ENCODE measurements at places on chromosomes 1 and 21. TPM values are rescaled to one million over a fixed set of nuclear protein-coding genes. Genes with fewer than 3 reads are reported as not detected.

The USH2A gene
- polyA plus RNA-seq, result not detected

The KCND3 gene
- polyA plus RNA-seq, result 1.1 TPM

The VWA1 gene
- 131 TPM for polyA plus RNA-seq

The LCE3D gene
- polyA plus RNA-seq, result not detected

The FAM167B gene
- not detected for polyA plus RNA-seq

The DCST1 gene
- not detected for polyA plus RNA-seq

The DNAJC28 gene
- polyA plus RNA-seq, result 1.2 TPM

GRCh38 chr1:28925350-28925891, 11.1 kb downstream of the EPB41 start:
- no peak for DNase-seq

GRCh38 chr1:19391596-19391981, 79.5 kb downstream of the SLC66A1 start:
- DNase-seq, result no peak

GRCh38 chr21:36910581-36911307, 55.7 kb downstream of the HLCS start:
- no peak for DNase-seq

GRCh38 chr1:66606362-66607065, 72.6 kb downstream of the SGIP1 start:
- DNase-seq, result no peak

- no peak for DNase-seq
These were observed 19.1 kb upstream of the DDOST start for GRCh38 chr1:20680269-20680668.

GRCh38 chr1:12324423-12324822, 94.6 kb downstream of the VPS13D start:
- DNase-seq, result no peak

DNA sequence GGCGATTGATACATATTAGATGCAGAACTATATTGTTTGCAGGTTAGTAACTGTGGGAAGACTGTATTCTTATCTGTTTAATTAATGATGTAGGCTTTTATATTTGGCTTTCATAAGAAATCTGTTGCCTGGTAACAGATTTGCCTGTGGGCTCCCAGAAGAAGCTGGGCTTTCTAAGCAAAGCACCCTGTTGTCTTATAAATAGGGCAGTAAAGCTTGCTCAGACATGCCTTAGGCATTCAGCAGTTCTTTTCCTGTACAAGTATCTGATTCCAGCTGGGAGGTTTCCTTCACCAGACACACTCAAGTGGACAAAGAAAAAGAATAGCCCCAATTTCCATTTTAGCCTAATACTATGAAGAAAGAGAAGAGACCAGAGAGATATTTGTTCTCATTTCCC, 524.0 kb downstream of the LRRIQ3 start:
- DNase-seq, result no peak

- DNase-seq, result peak; percentile 39
These were observed 856 bp downstream of the NRDC start for GRCh38 chr1:51877434-51878307.

DNA sequence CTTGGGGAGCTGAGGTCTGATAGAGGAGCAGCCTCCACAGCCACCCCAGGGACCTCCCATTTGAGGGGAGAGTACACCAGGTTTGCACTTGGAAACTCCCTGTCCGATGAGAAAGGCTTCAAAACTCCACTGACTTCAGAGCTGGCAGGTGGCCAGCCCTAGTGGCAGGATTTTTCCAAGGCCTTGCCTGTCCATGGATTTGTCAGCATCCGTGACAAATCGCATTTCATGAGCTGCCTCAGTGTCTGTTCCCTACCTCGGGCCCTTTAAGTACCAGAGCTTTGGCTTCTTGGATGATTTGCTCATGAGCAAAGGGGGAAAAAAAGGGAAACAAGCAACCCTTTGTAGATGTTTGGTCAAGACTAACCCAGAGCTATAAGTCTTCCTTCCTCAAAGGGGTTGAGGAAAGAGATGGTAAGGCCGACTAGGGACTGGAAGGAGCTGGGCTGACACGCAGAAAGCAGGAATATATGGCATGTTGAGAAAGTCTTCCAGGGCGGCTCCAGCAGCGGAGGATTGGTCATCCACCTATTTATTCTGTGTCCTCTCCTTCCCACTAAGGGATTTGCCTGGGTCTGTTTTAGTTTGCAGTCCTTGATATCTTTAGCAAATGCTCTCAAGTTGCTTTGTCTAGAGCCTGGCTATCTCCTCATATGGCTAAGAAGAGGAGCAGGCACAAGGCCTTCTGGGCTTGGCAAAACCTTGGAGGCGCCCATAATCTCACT, 2.7 kb upstream of the HSPG2 start:
- peak; percentile 92 for DNase-seq

- DNase-seq, result peak; percentile 78
These were observed 7.7 kb upstream of the ZNF669 start for GRCh38 chr1:247111700-247112478.

GRCh38 chr1:8427986-8428385, 110.1 kb downstream of the SLC45A1 start:
- DNase-seq, result no peak

DNA sequence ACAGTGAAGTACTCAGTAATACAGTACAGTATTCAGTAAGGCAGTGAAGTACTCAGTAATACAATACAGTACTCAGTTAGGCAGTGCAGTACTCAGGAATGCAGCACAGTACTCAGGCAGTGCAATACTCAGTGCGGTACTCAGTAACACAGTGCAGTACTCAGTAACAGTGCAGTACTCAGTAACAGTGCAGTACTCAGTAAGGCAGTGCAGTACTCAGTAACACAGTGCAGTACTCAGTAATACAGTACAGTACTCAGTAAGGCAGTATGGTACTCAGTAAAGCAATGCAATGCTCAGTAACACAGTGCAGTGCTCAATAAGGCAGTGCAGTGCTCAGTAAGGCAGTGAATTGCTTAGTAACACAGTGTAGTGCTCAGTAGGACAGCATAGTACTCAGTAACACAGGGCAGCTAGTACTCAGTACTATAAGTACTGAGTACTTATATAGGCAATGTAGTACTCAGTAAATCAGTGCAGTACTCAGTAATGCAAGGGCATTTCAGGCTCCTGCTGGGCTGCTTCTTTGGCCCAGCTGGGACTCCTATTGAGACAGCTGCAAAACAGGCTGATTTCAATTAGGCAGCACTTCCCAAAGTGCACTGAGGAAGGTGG, 411.3 kb downstream of the DISC1 start:
- no peak for DNase-seq

DNA sequence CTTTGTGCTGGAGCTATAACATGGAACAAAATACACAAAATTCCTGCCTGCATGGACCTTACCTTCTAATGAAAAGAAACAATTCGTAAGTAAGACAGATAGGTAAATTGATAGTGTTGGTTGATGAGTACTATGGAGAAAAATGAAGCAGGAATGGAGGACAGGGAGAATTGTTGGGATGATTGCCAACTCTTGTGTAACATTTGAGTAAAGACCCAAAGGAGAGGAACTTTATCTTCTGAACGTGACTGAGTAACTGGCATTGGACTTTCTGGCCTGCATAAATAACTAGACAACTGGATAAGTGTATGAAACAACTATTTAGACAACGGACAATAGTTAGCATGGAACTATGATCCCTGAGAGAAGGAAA, 6.8 kb upstream of the EFCAB14 start:
- DNase-seq, result peak; percentile 43

DNA sequence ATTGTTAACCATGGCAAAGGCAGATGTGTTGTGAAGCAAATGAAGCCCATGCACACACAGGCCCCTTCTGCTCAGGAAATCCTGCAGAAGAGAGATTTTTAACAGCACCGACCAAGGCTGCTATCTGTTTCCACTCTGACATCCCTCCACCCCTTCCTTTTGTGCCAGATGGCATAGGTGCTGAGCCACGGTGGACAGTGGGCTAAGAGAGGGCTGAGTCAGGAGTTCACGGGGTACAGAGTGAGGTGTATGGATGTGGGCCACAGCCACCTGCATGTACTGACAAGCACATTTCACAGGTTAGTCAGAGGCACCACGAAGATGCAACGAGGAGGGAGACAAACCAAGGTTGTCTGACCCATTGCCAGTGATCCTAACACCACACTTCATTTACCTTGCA, 9.5 kb downstream of the RSPH1 start:
- no peak for DNase-seq

DNA sequence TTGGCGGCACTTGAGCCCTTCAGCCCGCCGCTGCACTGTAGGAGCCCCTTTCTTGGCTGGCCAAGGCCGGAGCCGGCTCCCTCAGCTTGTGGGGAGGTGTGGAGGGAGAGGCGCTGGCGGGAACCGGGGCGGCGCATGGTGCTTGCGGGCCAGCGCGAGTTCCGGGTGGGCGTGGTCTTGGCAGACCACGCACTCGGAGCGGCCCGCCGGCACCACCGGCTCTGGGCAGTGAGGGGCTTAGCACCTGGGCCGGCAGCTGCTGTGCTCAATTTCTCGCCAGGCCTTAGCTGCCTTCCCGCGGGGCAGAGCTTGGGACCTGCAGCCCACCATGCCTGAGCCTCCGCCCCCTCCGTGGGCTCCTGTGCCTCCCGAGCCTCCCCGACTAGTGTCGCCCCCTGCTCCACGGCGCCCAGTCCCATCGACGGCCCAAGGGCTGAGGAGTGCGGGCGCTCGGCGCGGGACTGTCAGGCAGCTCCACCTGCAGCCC, 673.7 kb upstream of the BRINP3 start:
- no peak for DNase-seq

DNA sequence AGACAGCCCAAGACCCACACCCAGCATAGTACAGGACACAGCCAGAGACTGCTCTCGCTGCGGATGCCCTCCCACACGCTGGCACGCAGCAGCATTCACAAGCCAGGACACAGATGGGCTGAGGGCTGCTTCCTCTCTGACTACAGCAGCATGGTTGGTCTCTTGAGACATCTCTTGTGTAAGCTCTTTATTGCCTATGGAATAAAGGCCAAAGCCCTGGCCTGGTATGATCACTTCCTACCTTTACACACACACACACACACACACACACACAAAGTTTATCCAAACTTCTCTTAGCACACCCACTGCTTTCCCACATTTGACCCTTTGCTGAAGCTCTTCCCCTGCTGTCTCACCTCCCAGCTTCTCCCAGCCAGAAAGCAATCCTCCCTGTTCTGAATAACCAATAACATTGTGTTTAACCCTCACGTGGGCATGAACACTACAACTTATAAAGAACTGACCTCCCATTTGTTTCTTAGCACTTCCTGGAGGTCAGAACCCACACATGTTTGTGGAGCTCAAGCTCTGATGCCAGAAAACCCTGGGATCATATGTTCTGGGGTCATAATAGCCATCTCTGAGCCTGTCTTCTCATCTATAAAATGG, 1.2 kb upstream of the LUZP1 start:
- peak; percentile 30 for DNase-seq

GRCh38 chr1:106047210-106047609, 1009.3 kb upstream of the PRMT6 start:
- no peak for DNase-seq
